Stimulated activated CD4-positive, alpha-beta T cell treated with anti-CD3 and anti-CD28 coated beads, Interleukin-12 subunit alpha, Interleukin-12 subunit beta, amount 100 ng/mL, for 4 hours (primary cell): ENCODE measurements at places on chromosomes 12 and 14.
A peak's percentile ranks its signal among the peaks of the same experiment; 100 is the strongest.

- no peak for DNase-seq
These were observed 67.8 kb downstream of the CD163L1 start for GRCh38 chr12:7376196-7376595.

DNA sequence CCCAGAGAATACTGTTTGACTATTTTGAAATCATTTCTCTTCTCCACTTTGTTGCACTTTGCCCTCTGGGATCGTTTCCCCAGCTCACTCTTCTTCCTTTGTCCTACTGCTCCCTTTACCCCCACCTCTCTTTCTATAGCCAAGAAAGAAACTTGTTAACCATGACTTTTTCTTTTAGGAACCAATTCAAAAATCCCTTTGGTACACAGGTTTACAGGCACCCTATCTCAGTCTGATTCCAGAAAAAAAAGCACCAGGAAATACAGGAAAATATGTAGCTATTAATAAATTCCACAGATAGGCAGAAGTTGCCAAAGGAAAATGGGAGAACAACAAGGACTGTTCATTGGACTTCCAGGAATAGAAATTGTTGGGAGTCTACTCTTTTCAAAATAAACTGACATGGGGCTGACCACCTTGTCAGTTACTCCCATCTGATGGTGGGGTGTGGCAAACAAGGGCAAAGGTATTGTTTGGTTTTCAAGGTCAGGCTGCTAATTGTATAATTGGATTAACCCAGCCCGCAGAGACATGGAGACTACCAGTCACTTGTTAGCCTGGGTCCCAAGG, 82.4 kb downstream of the CRADD start:
- DNase-seq = no peak

- no peak for DNase-seq
These were observed 43.3 kb downstream of the MMAB start for GRCh38 chr12:109529691-109530640.

DNA sequence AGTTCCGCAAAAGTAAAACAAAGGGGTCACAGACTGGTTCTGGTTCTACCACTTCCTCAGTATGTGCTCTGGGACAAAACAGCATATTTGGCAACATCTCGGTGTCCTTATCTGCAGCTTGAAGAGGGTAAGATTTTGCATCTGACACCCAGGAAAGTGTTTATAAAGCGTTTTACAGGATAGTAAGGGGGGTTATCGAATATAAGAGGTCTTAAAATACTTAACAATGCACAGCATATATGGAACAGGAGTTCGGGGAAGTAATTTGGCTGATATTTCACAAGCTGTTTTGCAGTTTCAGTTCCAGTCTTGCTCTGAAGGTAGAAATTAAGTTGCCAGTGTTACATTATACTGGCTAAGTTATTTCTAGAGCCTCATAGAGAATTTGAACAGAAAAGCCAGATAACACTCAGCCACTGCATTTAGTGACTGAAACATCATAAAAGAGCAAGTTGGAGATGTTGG, 904 bp upstream of the MAP4K5 start:
- DNase-seq = no peak

- DNase-seq = no peak
These were observed 73.4 kb upstream of the EEA1 start for GRCh38 chr12:93002293-93003054.

GRCh38 chr14:22526218-22526617, 62.8 kb downstream of the DAD1 start:
- no peak for DNase-seq

DNA sequence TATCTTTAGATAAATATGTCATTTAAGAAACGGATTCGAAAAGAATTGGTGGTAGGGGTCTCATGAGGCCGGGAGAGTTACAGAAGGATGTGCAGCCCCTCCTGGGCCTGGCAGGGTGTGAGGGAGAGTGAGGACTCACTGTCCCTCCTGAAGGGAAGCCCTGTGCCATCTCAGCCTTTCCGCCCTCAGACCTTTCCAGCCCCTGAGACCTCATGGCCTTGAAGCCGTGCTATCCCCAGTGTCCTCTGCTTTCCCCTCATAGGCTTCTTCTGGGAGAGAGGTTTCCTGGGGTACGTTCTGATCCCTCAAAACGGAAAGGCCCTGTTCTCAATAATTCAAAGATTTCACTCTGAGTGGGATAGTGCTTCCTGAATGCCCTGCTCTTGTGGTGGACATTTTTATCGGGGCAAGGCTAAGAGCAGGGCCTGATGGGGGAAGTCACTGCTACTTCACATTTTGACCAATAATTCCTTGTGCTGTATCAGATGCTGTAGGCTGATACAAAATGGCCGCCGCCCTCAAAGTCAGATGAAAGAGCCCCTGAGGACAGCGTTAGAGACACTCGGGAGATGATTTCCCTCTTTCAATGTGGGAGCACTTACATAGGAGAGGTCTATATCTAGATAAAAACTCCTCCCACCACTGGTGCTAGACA, 1.3 kb downstream of the CD4 start:
- DNase-seq = no peak

DNA sequence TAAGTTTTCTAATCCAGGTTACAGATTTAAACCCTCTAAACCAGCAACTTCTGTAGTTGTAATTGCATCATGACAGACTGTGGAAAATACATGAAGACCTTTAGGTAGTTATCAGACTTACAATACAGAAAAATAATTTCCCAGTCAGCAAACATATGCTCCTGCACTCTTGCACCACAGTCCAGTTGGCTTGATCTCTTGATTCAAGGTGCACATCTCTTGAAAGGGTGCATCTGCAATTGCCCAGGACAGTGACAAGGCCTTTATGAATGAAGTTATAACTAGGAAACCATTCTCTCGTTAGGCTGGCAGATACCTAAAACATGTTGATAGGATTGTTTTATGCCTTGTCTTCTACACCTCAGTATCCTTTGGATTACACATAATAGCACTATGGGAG, 7.6 kb downstream of the PIWIL1 start:
- no peak for DNase-seq

- DNase-seq = no peak
These were observed 34.8 kb upstream of the RCOR1 start for GRCh38 chr14:102557434-102558226.

- no peak for DNase-seq
These were observed 41.0 kb downstream of the DIP2B start for GRCh38 chr12:50545786-50546185.

- DNase-seq = peak; percentile 35
These were observed 30.6 kb downstream of the VCPKMT start for GRCh38 chr14:50085570-50086320.

GRCh38 chr12:132700212-132700822, 10.3 kb upstream of the PGAM5 start:
- DNase-seq = no peak
